Activated CD4-positive, alpha-beta memory T cell treated with anti-CD3 and anti-CD28 coated beads for 36 hours (primary cell): ENCODE measurements at places on chromosomes 11 and 22. TPM values are rescaled to one million over a fixed set of nuclear protein-coding genes. Genes with fewer than 3 reads are reported as not detected.
A peak's percentile ranks its signal among the peaks of the same experiment; 100 is the strongest.

- H3K4me3 ChIP-seq, result no peak overlapping the region
- H3K27me3 ChIP-seq, result peaks cover 24% of the 10 kb centered on the region
- no peak for DNase-seq
- peaks cover 8% of the 10 kb centered on the region for H3K4me1 ChIP-seq
Observed at GRCh38 chr11:33021937-33022336, 6.3 kb downstream of the DEPDC7 start.

- no peak for DNase-seq
- no peaks in the 10 kb centered on the region for H3K27me3 ChIP-seq
- H3K36me3 ChIP-seq, result no peaks in the 10 kb centered on the region
- H3K4me1 ChIP-seq, result peaks cover 13% of the 10 kb centered on the region
Observed at GRCh38 chr11:45388472-45388871, 102.3 kb upstream of the SYT13 start.

GRCh38 chr11:75262436-75262835 lies 21.9 kb downstream of the TPBGL start:
- DNase-seq, result no peak
- H3K27ac ChIP-seq, result no peak overlapping the region
- peaks cover 42% of the 10 kb centered on the region for H3K4me1 ChIP-seq
- H3K4me3 ChIP-seq, result no peak overlapping the region
- no peaks in the 10 kb centered on the region for H3K36me3 ChIP-seq

- peaks cover 3% of the 10 kb centered on the region for H3K27me3 ChIP-seq
- peaks cover 8% of the 10 kb centered on the region for H3K4me1 ChIP-seq
- no peak for DNase-seq
- no peak overlapping the region for H3K27ac ChIP-seq
- no peak overlapping the region for H3K4me3 ChIP-seq
- H3K36me3 ChIP-seq, result no peaks in the 10 kb centered on the region
Observed at GRCh38 chr11:110362971-110363509, 66.6 kb upstream of the RDX start.

GRCh38 chr22:20436307-20436767 lies 1.3 kb downstream of the SCARF2 start:
- peaks cover 45% of the 10 kb centered on the region for H3K27me3 ChIP-seq
- no peak overlapping the region for H3K4me3 ChIP-seq
- peaks cover 17% of the 10 kb centered on the region for H3K4me1 ChIP-seq
- DNase-seq, result no peak
- H3K36me3 ChIP-seq, result no peaks in the 10 kb centered on the region

DNA sequence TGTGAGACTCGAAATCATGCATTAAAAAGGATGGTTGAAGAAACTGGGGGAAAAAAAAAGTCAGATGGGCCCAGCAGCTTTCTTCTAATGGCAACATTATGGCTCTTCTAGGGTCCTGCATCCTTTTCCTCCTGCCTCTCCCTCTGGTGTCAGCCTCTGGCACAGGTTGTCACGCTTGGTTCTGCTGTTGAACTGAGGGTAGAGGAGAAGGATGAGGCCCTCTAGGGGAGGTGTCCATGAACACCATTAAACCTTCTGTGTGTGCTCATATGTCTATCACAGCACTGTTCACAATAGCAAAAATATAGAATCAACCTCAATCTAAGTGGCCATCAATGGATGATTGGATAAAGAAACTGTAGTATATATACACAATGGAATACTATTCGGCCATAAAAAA lies 36.0 kb downstream of the BUD13 start:
- no peaks in the 10 kb centered on the region for H3K36me3 ChIP-seq
- no peaks in the 10 kb centered on the region for H3K27me3 ChIP-seq
- H3K4me1 ChIP-seq, result peaks cover 10% of the 10 kb centered on the region
- H3K27ac ChIP-seq, result no peak overlapping the region
- DNase-seq, result no peak
- no peak overlapping the region for H3K4me3 ChIP-seq

- H3K27me3 ChIP-seq, result peaks cover 8% of the 10 kb centered on the region
- DNase-seq, result no peak
- H3K4me1 ChIP-seq, result no peaks in the 10 kb centered on the region
- H3K4me3 ChIP-seq, result no peak overlapping the region
- H3K27ac ChIP-seq, result no peak overlapping the region
Observed at GRCh38 chr11:120625565-120625964, 114.0 kb downstream of the GRIK4 start.

- no peak overlapping the region for H3K4me3 ChIP-seq
- no peak overlapping the region for H3K27ac ChIP-seq
- H3K4me1 ChIP-seq, result peaks cover 32% of the 10 kb centered on the region
- H3K36me3 ChIP-seq, result no peaks in the 10 kb centered on the region
- H3K27me3 ChIP-seq, result no peaks in the 10 kb centered on the region
- DNase-seq, result no peak
Observed at GRCh38 chr11:128573638-128574037, 13.7 kb downstream of the ETS1 start.

DNA sequence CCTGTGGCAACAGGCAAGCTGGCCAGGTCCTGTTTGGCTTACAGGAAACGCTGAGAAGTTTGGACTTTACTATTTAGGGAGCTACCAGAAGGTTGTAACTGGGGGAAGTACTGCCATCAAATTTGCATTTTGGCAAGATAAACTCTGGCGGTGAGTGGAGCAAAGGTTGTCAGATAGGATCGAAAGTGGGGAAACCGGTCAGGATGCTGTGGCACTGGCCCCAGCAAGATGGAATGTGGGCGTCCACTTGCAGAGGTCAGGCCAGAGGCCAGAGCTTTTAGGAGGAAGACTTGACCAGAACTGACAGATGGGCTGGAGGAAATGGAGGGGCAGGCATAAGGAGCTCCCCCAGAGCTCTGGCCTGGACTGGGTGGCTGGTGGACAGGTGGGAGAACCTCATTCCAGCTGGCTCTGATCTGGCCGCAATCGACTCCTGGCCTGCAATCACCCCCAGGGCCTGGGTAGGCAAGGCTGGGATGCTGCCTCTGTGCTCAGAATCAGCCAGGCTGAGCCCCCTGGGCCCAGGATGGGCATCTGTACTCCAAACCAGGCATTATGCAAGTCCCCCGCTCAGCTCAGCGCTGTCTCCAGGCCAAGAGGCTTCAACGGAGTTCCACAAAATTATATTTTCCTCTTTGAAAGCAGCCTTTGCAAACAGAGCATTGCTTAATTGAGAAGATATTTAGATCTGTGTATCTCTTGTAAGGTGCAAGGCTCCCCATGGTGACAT lies 178.3 kb upstream of the NECTIN1 start:
- no peak overlapping the region for H3K27ac ChIP-seq
- no peaks in the 10 kb centered on the region for H3K4me1 ChIP-seq
- H3K4me3 ChIP-seq, result no peak overlapping the region
- peaks cover 6% of the 10 kb centered on the region for H3K27me3 ChIP-seq

DNA sequence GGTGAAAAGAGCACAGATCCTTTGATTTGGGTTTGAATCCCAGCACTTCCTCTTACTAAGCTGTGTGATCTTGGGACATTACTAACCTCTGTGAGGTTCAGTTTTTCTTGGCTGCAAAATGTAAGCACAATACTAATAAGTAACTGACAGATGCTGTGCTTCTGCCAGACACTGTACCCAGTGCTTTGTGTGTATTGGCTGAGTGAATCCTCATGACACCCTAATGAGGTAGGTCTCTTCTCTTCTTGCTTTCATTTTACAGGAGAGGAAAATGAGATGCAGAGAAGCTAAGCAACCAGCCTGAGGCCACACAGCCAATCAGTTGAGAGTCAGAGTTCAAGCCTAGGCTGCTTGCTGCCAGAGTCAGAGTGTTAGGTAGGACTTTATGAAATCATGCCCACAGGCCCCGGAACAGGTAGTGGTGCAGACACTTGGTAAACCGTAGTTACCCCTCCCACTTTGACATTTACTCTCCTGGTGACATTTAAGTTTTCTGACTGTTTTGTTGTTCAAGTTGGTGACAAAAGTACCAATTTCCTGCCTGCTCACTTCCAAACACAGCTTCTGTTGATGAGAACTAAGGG lies 21.2 kb downstream of the PTPRJ start:
- H3K4me1 ChIP-seq, result peaks cover 84% of the 10 kb centered on the region
- no peaks in the 10 kb centered on the region for H3K36me3 ChIP-seq
- no peaks in the 10 kb centered on the region for H3K27me3 ChIP-seq
- peak; percentile 91 for DNase-seq
- peak overlapping the region; percentile 72 for H3K4me3 ChIP-seq
- peak overlapping the region; percentile 97 for H3K27ac ChIP-seq

Gene APOL4
- total RNA-seq, result 0.53 TPM

GRCh38 chr22:19652316-19652715 lies 62.0 kb upstream of the SEPTIN5 start:
- peaks cover 9% of the 10 kb centered on the region for H3K27me3 ChIP-seq
- no peak for DNase-seq
- H3K36me3 ChIP-seq, result peaks cover 6% of the 10 kb centered on the region
- no peak overlapping the region for H3K27ac ChIP-seq
- H3K4me1 ChIP-seq, result no peaks in the 10 kb centered on the region
- H3K4me3 ChIP-seq, result no peak overlapping the region

DNA sequence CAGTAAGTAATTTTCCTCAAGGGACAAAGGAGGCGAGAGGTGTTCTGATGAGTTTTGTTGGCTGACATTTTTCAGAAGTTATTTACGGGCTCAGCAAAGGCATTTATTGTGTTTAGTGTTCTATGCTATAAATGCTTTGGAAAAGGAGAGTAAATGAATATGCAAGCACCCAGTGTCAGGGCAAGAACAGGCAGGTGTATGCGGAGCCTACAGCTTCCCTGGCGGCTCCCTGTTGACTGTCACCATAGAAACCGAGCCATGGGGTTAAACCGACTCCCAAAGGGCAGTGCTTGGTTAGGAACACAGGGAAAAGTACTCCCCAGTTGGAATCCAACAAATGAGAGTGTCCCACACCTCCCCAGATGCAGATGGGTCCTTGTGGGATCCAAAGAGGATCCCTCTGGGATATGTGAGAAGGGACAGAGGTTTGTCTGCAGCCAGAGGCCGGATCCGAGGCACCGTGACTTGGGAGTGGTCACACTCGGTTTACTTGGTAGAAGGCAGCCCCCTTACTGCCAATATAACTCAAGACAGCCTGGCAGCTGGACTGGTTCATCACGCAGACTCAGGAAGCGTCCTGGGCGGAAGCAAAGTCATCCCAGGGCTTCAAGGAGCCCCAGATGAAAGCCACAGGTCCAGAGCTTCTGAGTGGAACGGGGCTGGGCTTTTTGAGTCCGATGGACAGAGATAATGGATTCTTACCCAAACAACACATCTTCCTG lies 329.7 kb downstream of the CTTN start:
- no peak overlapping the region for H3K4me3 ChIP-seq
- no peak overlapping the region for H3K27ac ChIP-seq
- DNase-seq, result no peak
- no peaks in the 10 kb centered on the region for H3K4me1 ChIP-seq
- no peaks in the 10 kb centered on the region for H3K36me3 ChIP-seq
- H3K27me3 ChIP-seq, result no peaks in the 10 kb centered on the region

DNA sequence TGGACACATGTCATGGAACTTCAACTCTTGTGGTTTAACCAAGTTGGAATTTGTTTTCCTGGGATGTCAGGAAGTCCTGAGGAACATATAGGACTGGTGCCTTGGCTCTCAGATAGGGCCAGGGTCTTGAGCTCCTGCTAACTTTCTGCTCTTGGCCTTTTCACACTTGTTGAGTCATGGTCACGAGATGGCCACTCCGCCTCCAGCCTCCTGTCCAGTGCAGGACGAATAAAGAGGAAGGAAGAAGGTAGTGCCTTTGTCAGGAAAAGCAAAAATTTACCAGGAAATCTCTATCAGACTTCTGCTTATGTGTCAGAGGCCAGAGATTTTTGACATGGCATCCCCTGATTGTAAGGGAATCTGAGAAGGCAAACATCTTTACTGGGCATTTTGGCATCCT lies 89.1 kb upstream of the ARHGAP20 start:
- H3K4me1 ChIP-seq, result no peaks in the 10 kb centered on the region
- no peak for DNase-seq
- no peak overlapping the region for H3K4me3 ChIP-seq
- no peak overlapping the region for H3K27ac ChIP-seq

DNA sequence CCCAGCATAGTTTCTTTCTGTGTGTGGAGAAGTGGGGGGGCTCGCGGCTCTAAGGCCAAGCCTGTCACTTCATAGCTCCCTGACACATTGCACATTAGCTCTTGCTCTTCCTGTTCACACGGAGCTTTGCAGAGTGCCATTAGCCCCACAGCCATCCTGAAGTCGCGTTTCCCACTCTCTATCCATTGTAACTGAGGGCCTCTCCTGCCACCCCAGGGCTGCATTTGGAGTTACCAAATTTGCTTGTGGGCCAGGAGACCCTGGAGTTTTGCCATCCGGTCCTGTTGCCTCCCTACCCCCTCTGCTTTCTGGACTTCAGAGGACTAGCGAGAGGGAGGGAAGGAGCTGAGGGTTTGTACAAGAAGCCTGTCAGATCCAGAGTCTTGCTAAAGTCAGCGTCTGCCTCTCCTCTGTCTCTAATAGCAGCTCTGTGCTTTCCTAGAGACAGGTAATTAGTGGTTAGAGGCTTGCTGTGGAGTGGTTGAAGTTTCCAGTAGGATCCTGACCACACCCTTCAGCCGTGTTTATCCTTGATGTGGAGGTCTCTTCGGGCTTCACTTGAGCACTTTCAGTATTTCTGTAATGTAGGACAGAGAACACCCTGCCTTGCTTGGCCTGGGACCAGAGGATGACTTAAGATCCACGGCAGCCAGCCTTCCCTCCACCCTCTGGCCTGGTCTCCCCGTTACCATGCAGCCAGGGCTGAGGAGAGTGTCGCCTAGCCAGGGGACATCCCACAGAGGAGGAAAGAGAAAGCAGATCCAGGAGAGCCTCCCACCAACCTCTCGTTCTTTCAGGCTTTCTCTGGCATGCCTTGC lies 14.1 kb downstream of the DCPS start:
- peaks cover 30% of the 10 kb centered on the region for H3K4me1 ChIP-seq
- H3K36me3 ChIP-seq, result peaks cover 30% of the 10 kb centered on the region
- H3K27ac ChIP-seq, result peak overlapping the region; percentile 75
- DNase-seq, result peak; percentile 54
- H3K27me3 ChIP-seq, result no peaks in the 10 kb centered on the region
- peak overlapping the region; percentile 47 for H3K4me3 ChIP-seq

DNA sequence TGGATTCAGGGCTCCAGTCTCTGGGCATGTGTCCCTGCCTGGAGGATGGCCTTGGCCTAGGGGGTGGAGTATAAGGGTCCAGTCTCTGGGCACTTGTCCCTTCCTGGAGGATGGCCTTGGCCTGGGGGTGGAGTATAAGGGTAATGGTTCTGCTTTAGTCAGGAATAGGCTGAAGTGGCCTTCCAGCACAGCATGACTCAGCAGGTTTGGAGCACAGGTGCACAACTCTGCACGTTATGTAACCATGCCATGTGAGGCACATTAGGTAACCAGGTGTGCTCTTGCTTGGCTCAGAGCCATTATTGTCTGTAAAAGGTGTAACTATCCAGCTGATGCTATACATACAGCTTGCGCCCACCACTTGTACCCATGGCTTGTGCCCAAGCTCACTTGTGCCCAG lies 48.4 kb upstream of the POLD3 start:
- H3K4me3 ChIP-seq, result no peak overlapping the region
- H3K27ac ChIP-seq, result no peak overlapping the region
- no peaks in the 10 kb centered on the region for H3K36me3 ChIP-seq
- no peaks in the 10 kb centered on the region for H3K27me3 ChIP-seq
- H3K4me1 ChIP-seq, result no peaks in the 10 kb centered on the region
